ENCODE measurements at places on chromosomes 13 and 19.

GRCh38 chr19:1026783-1027649 is 608 bp downstream of the CNN2 start:
- no peak for DNase-seq

GRCh38 chr13:98416408-98416807 is 160.5 kb downstream of the STK24 start:
- DNase-seq = no peak

GRCh38 chr13:92833071-92833470 is 393.5 kb upstream of the GPC6 start:
- no peak for DNase-seq

DNA sequence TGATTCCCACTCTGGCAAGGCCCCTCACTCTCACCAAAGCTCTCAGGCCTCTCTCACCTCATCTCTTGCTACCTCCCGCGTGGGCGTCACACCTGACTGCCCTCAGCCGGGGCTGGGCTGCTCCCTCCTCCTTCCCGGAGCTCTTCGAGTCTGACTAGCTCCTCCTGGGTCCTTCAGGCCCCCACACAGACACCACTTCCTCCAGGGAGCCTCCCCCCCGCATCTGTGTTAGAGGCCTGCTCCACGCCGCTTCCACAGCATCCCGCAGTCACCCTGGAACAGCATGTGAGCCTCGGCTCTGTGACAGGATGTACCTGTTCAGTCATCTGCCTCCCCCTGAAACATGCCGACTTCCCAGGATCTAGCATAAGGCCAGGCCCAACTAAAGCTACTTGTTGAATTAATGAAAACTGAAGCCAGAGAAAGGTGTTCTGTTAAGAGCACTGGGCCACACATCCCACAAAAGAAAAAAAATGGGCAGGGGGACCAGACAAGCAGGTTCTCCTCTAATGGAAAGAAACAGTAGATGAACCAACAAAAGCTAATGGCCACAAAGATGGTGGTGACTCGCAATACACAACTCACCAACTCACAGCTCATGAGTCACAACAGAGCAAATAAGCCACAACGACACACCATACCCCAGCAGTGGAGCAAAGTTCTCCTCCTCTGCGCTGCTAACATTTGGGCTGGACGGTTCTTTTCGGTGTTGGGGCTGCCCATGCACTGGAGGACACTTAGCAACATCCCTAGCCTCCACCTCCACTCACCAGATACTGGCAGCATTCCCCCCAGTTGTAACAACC is 3.0 kb downstream of the PPP6R1 start:
- DNase-seq = peak; percentile 52

- no peak for DNase-seq
These were observed 166.7 kb upstream of the TSHZ3 start for GRCh38 chr19:31515931-31516330.

GRCh38 chr13:27976362-27977091 is 7.4 kb upstream of the CDX2 start:
- no peak for DNase-seq

DNA sequence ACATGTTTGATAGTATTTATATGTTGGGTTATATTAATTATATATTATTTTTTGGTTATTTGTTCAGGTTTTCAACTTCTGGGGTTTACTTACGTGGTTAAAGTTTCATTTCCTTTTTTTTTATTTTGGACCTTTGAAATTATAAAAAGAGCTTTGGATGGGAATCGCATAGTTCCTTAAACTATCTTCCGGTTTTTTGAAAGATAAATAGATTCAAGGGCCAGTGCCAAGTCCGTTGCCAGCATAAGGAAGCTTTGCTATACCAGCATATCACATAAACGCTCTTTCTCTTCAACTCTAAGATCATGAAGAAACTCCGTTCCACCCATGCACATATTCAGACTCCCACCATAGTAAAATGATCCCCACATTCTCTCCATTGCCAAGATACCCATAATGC is 7.4 kb upstream of the OXGR1 start:
- DNase-seq = no peak

GRCh38 chr19:41886761-41887710 is 4.1 kb downstream of the ARHGEF1 start:
- DNase-seq = no peak

- no peak for DNase-seq
These were observed 2.7 kb upstream of the ZNF345 start for GRCh38 chr19:36847968-36848367.

DNA sequence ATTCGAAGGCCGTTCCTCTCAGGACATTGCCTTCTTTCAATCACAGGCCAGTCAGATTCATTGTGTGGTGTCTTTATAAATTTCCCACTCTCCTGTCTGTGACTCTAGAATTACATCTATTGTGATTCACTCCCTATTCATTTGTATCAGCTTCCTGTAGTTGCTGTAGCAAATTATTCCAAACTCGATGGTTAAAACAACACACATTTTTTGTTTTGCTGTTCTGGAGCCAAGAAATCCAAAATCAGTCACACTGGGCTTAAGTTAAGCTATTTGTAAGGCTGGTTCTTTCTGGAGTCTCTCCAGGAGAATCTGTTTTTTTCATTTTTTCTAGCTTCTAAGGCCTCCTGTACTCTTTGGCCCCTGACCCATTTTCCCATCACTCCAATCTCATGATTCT is 1487.0 kb upstream of the SLC10A2 start:
- DNase-seq = no peak

DNA sequence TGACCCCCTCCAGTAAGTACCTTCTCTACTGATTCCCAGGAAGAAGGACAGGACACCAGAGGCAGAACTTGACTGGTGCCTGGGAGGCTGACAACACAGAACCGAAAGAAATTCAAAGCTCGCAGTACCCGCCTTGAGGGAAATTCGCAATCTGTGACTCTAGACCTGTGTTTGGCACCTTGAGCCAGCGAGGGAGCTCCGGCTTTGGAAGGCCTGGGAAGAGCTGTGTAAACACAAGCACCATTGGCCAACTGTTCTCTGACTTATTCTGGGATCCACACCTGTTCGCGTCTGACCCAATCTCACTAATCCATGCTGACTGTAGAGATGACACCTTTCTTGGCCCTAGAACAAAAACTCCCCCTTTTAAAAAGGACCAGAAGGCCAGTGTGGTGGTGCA is 50.7 kb downstream of the CEBPG start:
- no peak for DNase-seq

DNA sequence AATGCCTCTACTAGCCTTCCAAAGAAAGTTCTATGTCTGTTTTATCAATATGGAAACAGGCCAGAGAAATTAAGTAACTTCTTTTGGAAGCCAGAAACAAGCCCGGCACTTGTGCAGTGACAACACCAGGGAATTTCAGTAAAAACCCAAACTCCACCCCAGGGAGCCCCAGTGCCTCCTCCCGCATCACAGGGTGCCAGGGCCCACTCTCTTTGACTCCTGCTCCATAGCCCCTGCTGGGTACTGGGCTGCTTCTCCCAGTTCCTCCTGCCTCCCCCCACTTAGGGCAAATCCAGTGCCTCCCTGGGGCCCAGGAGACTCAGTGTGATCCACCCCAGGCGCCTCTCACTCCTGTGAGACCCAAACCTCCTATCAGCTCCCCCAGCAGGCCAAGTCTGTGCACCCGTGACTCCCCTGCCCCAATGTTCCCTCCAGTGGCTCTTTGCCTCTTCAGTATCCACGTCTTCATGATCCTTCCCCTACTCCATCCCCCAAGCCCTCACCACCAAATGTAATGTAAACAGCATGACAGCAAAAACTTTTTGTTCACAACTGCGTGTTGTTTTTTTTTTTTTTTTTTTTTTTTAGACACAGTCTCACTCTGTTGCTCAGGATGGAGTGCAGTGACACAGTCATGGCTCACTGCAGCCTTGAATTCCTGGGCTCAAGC is 2.3 kb upstream of the FFAR3 start:
- no peak for DNase-seq

DNA sequence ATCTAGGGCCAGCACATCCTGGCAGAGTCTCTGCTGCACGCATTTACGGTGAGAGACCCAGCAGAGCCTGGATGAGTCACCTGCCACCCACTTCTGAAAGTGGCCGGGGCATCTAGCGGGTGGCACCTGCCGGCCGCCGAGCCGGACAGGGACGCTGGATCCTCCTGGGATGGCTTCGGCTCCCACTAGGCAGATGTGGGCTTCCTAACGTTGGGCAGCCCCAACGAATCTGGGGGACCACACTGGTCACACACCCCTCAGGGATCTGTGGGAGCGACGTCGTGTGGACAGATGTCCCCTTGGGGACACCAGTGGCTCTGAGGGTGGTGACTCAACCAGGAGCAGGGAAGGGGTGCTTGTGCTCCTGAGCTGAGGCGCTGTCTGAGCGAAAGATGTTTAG is 32.2 kb downstream of the TMEM255B start:
- no peak for DNase-seq

- DNase-seq = peak; percentile 11
These were observed 427.9 kb downstream of the ZNF536 start for GRCh38 chr19:30799865-30800755.

- no peak for DNase-seq
These were observed 50.8 kb downstream of the ZAR1L start for GRCh38 chr13:32264407-32264806.

GRCh38 chr13:46712524-46712923 is 84.4 kb downstream of the ESD start:
- DNase-seq = no peak

DNA sequence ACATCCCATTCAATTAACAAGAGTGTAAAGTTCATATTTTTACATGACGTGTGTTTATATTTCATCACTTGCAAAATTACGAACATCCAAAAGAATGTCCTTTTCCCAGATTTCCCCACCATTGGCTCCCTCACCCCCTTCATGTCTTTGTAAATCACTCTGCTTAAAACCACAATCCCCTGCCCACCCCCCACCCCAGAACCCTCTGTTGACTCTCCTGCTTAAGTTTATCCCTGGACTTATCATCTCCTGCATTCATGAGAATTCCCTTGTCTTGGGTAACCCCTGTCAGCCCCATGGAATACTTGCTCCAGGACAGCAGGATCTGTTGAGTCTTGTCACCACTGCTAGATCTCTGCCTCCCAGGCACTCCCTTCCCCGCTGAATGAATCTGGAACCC is 109.9 kb downstream of the COL4A1 start:
- no peak for DNase-seq

GRCh38 chr19:57633832-57634131 is 814 bp downstream of the ZNF211 start:
- DNase-seq = no peak

DNA sequence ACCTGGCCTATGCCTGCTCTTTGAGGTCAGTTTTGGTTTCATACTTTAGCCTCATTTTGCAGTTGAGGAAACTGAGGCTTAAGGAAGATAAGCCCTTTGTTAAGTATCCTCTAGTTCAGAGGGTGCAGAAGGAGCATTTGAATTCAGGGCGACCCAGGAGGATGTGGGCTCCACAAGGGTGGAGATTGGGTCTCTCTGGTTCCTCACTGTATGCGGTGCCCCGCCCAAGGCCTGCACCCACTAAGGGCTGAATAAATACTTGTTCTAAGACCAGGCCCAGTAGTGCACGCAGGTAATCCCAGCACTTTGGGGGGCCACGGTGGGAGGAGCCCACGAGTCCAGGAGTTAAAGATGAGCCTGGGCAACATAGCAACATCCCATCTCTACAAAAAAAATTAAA is 768 bp upstream of the SLC44A2 start:
- no peak for DNase-seq

GRCh38 chr19:58529405-58529804 is 9.8 kb upstream of the ZBTB45 start:
- no peak for DNase-seq

DNA sequence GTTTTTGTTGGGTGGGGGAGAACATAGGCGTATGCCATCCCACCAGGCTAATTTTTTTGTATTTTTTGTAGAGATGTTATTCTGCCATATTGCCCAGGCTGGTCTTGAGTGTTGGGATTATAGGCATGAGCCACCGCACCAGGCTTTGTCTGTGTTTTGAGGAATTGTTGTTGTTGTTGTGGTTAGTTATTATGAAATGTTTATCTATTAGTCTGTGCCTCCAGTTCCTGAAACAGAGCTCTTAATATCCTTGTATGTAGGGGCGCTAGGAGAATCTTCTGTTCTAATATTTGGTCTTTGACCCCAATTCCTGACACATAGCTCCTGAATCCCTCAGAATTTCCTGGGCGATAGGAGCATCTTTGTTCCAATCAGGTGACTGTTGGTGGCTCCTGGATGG is 5.6 kb upstream of the LATS2 start:
- no peak for DNase-seq

DNA sequence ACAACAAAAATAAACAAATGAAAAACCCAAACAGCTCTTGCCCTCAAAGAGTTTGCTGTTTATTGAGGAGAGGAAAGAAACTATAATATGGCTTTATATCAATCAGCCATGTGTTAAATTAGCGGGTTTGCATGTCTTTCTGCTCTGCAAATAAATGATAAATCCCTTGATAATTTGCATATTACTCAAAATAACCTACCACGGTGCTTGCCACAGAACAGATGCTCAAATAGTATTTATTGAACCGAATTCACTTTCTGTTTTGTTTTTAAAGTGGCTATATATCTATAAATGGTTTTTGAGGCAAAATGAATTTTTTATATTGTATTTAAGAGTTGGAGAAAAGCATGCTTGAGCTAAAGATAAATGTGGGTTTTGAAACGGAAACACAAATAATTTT is 428.1 kb downstream of the ITGBL1 start:
- no peak for DNase-seq

DNA sequence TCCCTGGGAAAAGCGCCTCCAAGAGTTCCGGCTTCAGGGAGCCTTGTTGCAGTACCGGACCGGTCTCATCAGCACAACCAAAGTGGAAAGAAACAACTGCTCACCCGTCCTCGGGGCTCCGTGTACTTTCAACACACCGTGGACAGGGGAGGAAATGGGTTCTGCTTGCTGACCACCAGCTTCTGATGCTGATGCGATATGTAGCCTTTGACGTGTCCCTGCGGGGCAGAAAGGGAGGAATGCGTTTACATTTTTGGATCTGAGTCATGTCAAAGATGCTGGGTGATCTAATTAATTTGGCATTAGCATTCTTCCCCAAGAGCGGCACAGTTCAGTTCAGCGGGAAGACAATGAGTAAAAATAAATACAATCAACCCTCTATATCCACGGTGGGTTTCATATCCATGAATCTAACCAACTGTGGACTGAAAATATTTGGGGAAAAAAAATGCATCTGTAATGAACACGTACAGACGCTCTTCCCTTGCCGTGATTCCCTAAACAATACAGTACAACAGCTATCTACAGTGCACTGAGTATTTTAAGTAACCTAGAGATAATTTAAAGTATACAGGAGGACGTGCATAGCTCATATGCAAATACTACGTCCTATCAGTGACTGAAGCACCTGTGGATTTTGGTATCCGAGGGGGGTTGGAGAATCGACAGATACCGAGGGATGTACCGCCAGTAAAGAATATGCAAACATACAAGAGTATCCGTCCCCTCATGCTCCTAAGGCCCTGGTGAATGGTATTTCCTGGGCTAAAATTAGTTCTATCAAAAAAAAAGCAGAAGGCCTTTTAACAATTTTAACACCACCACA is 19.8 kb downstream of the PROZ start:
- DNase-seq = no peak

GRCh38 chr13:50353651-50354415 is 338.6 kb downstream of the KCNRG start:
- DNase-seq = no peak

- DNase-seq = no peak
These were observed 14.7 kb downstream of the IZUMO4 start for GRCh38 chr19:2111425-2111824.

Data from stimulated activated CD4-positive, alpha-beta T cell treated with anti-CD3 and anti-CD28 coated beads, Interleukin-12 subunit alpha, Interleukin-12 subunit beta, amount 100 ng/mL, for 4 hours (primary cell).